ENCODE measurements at places on chromosomes 1 and 21. TPM values are rescaled to one million over a fixed set of nuclear protein-coding genes. Genes with fewer than 3 reads are reported as not detected.

The OVAAL gene
- total RNA-seq: not detected

The IL20 gene
- not detected for total RNA-seq

The C1orf141 gene
- not detected for total RNA-seq

The CRABP2 gene
- total RNA-seq: 19.9 TPM

The ZBTB18 gene
- total RNA-seq: 20.6 TPM

The APCS gene
- total RNA-seq: not detected

The FAM163A gene
- 0.05 TPM for total RNA-seq

The HENMT1 gene
- 2.1 TPM for total RNA-seq

The DIRAS3 gene
- 78.9 TPM for total RNA-seq

The CCDC190 gene
- not detected for total RNA-seq

The PLEKHN1 gene
- 1.8 TPM for total RNA-seq

The OPRD1 gene
- total RNA-seq: not detected

The TAL1 gene
- under 0.01 TPM for total RNA-seq

The PLA2G2F gene
- total RNA-seq: not detected

The AIRE gene
- total RNA-seq: under 0.01 TPM

The RRP15 gene
- 16.9 TPM for total RNA-seq
